ENCODE measurements at places on chromosomes 13 and 19. TPM values are rescaled to one million over a fixed set of nuclear protein-coding genes. Genes with fewer than 3 reads are reported as not detected.

- DNase-seq, result no peak
Observed at GRCh38 chr13:99311748-99312492, 4.7 kb upstream of the GPR183 start.

DNA sequence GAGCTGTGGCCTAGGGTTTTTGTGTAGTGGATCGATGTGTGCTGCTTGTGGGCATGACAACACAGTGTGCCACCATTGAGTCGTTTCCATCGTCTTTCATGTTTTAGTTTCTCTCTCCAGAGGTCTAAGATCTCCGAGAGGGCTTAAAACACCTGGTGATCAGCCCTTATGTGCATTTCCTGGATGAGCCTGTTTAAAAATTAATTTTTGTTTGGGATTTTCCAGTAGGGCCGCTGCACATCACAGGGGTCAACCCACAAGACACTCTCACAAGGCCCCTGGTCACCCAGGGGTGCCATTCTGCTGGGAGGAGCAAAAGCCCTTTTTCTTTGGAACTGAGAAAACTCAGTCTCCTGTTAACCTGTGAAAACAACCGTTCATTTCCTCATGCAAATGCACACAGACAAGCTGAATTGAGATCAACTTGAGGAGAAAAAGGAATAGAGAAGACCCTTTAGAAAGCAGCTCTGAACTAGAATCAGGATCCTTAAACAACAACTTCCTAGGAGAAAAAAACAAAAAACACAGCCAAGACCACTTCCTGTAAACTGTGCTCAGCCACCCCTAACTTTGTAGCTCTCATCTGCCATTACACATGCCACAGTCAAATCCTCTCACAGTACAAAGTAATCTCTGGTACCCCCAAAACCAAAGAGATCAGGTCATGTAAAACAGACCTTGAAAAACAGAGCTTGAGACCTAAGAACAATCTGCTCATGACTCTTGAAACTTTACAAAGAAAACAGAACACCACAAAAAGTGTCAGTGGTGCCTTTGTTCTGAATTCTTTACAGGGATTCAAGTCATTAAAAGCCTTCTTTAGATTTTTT lies 8.3 kb upstream of the MTRF1 start:
- no peak for DNase-seq

DNA sequence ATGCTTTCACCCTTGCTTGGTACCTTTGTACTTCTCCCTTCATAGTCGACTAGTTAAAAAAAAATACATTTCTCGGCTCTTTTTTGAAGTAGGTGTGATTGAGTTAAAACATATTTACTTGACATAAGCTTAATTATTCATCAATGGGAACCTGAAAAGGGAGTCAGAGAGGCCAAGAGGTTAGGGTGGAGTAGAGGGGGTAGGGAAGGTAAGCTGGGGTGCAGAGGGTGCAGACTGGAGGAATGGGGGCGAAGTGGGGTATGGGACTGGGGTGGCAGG lies 701 bp upstream of the HIF3A start:
- no peak for DNase-seq

IGFL3 gene
- total RNA-seq, result not detected

ZNF226 gene
- total RNA-seq, result 21.0 TPM
